ENCODE measurements at places on chromosomes 16 and 17.
A peak's percentile ranks its signal among the peaks of the same experiment; 100 is the strongest.

- no peak for DNase-seq
Observed at GRCh38 chr16:56370185-56370874, 55.0 kb downstream of the AMFR start.

DNA sequence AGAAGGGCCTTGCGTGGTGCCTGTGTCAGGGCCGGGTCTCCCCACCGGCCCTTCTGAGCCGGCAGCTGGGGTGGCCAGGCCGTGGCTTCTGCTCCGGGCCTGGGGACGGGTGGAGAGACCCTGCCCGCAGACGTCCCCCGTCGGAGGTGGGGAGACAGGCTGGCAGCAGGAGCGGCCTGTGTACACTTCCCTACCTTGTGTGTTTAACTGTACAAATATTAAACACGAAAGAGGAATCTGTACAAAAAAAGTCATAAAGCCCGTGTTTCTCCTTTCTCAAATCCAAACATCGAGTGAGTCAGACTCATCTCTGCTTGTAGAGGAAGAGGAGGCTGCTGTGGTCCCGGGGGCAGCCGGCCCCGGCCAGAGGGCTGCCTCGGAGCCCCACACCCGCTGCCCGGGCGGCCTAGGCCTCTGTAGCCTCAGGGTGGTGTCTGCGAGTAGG is 2.0 kb downstream of the CACNA1H start:
- DNase-seq, result no peak

- DNase-seq, result peak; percentile 97
Observed at GRCh38 chr17:5883775-5884665, 186.2 kb upstream of the WSCD1 start.

- DNase-seq, result no peak
Observed at GRCh38 chr17:1325766-1326165, 46.3 kb downstream of the TRARG1 start.

DNA sequence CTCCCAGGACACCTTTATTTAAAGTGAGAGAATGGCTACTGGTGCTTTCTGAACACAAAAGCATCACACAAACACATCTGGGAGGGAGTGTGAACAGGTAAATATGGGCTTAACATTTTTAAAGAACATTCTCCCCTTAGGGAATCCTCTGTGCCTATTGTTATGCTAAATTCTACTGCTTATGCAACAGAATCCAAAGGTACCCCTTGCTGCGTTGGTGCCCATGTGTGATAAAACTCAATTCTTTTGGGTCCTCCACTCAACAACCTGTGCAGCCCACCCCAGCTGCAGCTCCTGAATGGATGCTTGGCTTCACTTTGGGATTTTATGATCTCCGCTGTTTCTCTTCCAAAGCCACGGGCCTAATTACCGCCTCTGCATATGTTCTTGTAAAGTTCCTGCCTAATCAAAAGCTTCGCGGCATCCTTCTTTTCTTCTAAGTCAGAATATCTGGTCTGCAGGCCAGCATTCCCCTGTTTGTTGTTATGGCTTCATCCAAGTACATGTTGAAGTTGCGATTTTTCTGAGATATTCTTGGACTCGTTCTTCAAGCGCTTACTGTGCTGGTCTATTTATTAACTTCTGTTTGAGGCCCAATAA is 23.9 kb downstream of the RHBDL3 start:
- DNase-seq, result no peak

- no peak for DNase-seq
Observed at GRCh38 chr17:16948587-16949376, 23.1 kb downstream of the TNFRSF13B start.

- DNase-seq, result no peak
Observed at GRCh38 chr16:20430948-20431347, 20.4 kb upstream of the ACSM2A start.

- peak; percentile 21 for DNase-seq
Observed at GRCh38 chr17:79087428-79088143, 13.0 kb downstream of the ENGASE start.

DNA sequence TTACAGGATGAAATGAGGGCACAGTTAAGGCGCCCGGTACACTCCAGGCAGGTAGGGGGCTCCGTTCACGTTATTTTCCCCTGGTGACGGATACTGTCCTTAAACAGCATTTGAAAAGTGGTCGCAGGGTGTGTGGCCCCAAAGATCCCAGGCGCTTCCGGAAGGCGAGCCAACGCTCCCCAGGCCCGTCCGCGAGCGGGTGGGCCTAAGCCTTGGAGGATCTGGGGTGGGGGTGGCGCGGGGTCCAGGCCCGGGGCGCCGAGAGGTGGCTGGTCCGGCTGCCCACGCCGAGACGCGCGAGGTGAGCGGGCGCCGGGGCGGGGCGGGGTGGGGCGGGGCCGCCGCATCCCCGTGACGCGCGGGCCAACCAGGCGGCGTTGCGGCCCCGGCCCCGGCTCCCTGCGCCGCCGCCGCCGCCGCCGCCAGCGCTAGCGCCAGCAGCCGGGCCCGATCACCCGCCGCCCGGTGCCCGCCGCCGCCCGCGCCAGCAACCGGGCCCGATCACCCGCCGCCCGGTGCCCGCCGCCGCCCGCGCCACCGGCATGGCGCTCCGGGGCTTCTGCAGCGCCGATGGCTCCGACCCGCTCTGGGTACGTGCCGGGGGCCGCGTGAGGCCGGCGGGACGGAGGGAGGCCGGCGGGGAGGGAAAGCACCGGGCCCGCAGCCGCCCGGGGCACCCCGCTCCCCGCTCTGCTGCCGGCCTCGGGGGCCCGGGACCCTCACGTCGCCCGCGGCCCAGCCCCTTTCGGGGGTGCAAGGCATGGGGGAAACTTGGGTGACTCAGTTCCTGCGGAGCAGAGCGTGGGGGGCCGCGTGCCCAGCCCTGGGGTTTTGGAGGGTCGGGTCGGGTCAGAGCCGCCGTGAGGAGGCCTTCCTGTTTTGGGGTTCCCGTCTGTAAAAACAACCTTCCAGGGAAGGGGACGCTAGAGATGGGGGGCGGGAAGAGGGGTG is at the start of gene ABCC1:
Gene ABCC1, plus strand, starts transcription at position 407 of the 951 bp plus-strand sequence. Its CDS starts 136 bp downstream, at position 543.
- DNase-seq, result peak; percentile 38

DNA sequence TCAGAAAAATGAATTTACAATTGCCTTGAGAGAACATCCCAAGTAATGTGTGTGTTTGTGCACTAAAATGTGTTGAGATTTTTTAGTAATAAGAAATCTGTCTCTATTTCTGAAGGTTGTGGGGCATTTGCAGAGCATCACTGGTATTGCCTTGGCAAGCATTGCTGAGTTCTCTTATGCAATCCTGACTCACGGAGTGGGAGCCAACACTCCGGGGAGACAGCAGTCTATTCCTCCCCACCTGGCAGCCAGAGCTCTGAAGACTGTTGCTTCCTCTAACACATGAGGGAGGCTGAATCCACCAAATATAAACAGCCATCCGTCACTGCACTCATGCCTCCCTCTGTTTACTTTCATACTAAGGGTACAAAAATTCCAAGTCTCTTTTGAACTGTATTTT is 10.6 kb downstream of the CNTD1 start:
- peak; percentile 66 for DNase-seq

DNA sequence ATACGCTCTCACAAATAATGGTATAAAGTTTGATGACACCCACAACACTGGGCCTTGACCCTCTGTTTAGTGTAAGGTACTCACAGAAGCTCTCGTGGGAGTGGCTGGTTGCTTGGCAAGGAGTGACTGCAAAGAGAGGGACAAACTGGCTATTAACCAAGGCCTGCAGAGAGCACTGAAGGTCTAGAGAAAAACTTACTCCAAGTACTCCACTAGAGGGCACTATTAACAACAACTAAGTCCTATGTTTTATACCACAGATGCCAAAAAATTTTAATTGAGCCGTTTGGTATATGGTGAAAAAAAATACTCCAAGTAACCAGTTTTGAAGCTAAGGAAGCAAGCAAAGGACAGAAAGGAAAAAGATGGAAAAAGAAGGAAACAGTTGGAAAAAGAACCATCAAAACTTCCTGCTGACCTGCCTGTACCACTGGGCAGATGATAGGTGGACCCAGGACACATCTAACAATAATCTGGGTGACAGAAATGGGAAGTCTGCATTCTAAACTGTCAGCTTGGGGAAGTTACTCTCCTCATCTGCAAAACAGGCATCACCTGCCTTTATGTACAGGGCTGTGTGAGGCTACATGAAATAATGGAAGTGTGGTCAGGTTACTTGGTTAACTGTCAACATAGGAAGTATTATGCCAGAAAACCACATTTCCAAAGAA is 23.2 kb downstream of the DYNC1LI2 start:
- peak; percentile 26 for DNase-seq

GRCh38 chr17:47305302-47305923 is 18.3 kb upstream of the EFCAB13 start:
- peak; percentile 90 for DNase-seq

- peak; percentile 64 for DNase-seq
Observed at GRCh38 chr17:20266806-20267458, 200.4 kb downstream of the LGALS9B start.

- DNase-seq, result no peak
Observed at GRCh38 chr16:55477736-55478135, 1.3 kb upstream of the MMP2 start.

DNA sequence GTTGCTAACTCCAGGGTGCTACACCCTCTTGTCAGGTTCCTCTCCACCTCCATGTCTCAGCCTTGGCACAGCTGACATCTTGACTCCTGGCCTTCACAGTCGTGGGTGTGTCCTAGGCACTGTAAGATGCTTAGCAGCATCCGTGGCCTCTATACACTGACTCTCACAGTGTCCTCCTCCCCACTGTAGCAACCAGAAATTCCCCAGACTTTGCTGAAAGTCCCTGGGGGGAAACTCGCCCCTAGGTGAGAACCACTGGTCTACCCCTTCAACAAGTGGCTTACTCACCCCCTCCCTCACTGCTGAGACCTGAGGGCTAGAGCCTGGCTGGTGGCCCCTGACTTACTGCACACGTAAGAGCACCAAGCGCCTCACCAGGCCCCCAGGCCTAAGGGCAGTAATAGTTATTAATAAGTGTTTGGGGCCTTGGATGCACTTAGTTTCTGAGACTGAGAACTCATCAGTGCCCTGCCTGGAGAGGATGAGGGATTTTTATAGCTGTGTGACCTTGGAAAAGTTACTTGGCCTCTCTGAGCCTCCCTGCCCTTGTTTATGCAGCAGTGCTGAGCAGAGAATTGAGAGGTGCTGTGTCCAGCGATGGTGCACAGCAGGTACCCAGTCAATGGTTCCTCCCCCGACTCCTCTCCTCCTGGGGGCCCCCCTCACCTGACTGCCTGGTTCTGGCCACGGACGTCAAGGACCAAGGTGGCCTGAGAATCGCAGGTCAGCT is 67.1 kb downstream of the RMI2 start:
- DNase-seq, result no peak

DNA sequence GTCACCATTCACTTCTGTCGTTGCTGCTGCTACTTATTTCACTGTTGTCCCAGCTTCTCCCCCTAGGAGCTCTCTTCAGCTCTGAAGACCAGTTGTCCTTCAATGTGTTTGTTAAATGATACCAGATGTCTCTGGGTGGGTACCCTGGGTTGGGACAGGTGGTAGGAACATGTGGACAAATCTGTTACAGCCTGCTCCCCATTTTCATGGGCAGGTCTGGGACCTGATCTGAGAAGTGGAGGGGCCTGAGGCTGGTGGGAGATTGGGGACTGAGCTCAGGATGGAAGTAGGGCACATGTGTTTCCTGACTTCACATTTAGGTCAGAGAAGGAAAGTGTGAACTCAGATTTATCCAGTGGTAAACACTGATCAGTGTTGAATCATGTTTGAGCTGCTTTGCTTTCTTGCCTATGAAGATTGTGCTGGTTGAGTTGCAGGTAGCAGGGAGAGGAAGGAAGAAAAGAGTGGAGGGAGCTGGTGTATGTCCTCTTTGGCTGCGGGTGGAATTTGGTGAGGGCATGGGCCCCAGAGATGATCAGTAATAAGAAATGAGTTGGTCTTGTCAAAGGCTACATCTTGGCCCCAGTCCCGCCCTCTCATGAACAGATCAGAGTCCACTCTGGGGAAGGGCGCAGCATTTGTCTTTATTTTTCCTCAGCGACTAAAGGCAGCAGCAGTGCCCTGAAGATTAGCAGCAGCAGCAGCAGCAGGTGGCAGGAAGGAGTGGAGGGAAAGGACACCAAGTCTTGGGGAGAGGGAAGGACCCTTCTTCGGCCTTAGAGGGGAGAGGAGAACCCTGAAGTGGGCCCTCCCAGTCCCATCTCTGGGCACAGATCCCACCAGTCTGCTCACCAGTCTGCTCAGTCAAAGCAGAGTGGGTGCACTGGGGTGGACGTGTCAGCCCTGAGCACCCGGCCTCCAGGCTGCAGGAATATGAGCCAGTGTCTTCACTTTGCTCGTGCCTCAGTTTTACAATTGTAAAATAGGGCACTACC is 6.1 kb upstream of the EFTUD2 start:
- no peak for DNase-seq

GRCh38 chr16:49292413-49292812 is 10.8 kb upstream of the CBLN1 start:
- DNase-seq, result no peak

DNA sequence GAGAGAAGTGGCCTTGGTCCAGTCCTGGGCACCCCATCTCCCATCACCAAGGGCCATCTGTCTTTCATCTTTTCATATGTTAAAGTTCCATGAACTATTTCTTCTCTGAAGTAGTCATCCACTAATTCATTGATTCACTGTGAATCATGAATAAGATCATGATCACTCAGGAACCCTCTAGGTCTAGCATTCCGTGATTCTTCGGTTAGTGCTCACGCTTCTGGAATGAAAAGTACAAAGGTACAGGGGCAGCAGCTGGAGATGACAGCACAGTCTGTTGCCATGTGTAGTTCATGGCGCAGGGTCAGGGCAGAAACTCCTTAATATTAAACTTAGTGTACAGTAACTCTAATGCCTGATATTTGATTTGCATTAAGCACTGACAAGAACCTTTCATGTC is 127.1 kb downstream of the CDH13 start:
- no peak for DNase-seq

- DNase-seq, result no peak
Observed at GRCh38 chr17:47692137-47692894, 1.6 kb upstream of the TBKBP1 start.

GRCh38 chr16:3725276-3725675 is 8.0 kb upstream of the TRAP1 start:
- no peak for DNase-seq

GRCh38 chr16:50467943-50468748 is 80.0 kb upstream of the NKD1 start:
- DNase-seq, result no peak

GRCh38 chr16:9033125-9033830 is 58.2 kb upstream of the HAPSTR1 start:
- peak; percentile 37 for DNase-seq

DNA sequence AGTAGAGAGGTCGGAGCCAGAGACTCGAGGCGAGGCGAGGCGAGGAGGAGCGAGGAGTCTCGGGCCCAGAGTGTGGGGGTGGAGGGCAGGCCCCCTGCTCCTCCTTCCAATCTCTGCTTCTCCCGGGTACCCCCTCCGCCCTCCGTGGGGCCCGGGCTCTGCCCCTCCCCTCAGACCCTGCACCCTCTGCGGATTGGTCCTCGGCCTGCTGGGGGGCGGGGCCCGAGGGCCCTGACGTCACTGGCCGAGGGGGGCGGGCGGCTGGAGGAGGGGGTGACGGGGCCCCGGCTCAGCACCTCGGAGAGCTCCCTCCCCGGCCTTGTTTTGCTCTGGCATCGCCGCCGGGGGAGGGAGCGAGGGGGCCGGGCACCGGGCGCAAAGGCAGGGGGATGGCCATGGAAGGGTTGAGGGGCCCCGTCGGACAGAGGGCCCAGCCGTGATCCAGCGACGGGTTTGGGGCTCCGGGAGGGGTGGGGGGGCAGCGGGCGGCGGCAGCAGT is at the start of gene RUNDC3A:
Gene RUNDC3A, plus strand, starts transcription at position 282 of the 499 bp plus-strand sequence. CDS start 232 bp downstream, outside the sequence.
- peak; percentile 66 for DNase-seq
